ENCODE measurements at places on chromosomes 4 and X.

GRCh38 chr4:5747738-5748375 lies 36.9 kb downstream of the EVC start:
- no peak for DNase-seq

DNA sequence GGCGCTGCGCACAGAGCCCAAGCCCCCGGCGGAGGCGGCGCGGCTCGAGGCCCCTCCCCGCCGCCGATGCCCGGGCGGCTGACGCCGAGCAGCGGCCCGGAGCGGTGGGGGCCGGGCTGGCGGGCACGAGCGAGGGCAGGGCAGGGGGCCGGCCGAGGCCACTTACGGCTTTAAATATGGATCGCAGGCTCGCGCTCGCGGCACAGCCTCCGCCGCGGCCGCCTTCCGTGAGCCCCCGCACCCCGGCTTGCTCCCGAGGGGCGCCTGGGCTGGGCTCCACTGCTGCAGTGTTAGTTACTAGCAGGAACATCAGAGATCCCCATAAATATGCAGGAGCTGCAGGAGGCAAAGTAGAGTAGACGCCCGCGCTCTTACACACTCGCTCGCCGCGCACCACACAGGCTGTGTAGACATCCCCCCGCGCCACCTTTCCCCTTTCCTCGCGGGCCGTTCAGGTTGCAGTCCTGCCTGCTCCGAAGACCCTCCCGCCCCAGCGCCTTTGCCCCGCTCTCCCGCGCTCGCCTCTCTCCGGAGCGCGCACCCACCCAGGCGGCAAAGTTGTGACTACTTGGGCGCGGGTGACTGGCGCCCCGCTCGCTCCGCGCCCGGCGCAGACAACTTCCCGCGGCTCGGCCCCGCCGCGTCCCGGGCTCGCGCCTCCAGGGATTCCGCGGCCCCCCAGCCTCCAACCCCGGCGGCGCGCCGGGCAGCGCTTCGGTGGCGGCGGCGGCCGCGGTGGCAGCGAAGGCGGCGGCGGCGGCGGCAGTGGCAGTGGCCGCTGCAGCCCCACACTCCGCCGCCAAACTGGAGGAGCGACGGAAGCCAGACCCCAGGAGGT lies 152.0 kb upstream of the SLC4A4 start:
- no peak for DNase-seq

GRCh38 chr4:62550121-62550520 lies 1350.0 kb downstream of the ADGRL3 start:
- DNase-seq = no peak

DNA sequence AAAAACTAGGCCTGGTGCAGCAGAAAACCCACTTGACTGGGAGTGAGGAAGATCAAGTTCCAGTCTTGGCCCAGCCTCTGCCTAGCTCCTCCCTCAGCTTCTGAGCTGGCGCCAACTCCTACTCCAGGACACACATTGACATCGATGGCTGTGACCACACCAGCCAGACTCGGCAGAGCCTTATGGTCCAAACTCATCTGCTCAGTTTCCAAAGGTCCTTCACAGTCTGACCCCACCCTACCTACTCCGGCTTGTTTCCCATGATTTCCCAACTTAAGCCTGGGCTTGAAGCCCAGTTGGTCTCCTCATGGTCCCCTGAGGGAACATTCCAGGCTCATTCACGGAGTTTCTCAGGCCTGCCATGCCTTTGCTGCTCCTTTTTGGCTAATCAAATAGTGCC lies 10.1 kb downstream of the ELF4 start:
- no peak for DNase-seq

GRCh38 chrX:31099536-31100090 lies 27.8 kb upstream of the FTHL17 start:
- DNase-seq = no peak

GRCh38 chr4:25165916-25166315 lies 5.7 kb upstream of the SEPSECS start:
- DNase-seq = no peak

DNA sequence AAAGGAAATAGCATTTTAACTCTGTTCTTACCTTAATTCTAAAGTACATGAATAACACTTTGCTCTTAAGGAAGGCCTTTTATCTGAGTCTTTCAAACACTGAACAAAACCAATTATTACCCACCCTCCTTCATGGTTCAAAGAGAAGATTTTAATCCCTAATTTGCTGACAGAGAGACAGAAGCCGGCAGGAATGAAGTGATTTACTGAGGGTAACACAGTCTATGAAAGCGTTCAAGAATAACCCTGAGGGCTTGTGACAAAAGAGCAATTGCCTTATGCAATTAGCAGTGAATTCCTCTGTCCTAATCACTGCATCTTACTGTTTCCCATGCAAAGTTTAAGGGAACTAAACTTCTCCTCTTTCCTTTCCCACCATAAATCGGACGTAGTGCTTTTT lies 144.1 kb downstream of the PACRGL start:
- no peak for DNase-seq

- DNase-seq = no peak
These were observed 2.7 kb downstream of the BCOR start for GRCh38 chrX:40094900-40095582.

DNA sequence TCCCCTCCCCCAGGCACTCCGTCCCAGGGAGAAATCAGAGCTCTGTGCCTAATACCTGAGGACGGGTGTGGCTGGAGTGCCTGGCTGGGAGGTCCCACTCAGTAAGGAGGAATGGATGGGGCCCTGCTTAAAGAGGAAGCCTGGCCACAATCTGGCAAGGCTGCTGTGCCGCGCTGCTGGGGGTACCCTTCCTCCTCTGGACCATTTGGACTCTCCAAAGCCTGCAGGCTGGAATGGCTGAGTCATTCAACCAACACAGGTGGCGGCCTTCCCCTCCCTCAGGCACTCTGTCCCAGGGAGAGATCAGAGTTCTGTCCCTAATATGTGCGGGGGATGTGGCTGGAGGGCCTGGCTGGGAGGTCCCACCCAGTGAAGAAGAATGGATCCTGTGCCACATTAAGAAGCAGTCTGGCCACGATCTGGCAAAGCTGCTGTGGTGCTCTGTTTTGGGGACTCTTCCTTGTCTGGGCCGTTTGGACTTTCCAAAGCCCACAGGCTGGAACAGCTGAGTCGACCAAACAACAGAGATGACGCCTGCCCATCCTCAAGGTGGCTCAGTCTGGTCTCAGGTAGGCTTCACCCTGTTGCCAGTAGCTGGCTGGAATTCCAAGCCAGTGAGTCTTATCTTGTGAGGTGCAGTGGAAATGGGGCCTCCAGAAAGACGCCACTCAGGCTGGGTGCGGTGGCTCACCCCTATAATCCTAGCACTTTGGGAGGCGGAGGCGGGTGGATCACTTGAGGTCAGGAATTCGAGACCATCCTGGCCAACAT lies 127.3 kb upstream of the HUWE1 start:
- no peak for DNase-seq

GRCh38 chr4:4502694-4503311 lies 39.0 kb downstream of the STX18 start:
- no peak for DNase-seq

GRCh38 chr4:100960232-100960631 lies 387.1 kb downstream of the PPP3CA start:
- DNase-seq = no peak

DNA sequence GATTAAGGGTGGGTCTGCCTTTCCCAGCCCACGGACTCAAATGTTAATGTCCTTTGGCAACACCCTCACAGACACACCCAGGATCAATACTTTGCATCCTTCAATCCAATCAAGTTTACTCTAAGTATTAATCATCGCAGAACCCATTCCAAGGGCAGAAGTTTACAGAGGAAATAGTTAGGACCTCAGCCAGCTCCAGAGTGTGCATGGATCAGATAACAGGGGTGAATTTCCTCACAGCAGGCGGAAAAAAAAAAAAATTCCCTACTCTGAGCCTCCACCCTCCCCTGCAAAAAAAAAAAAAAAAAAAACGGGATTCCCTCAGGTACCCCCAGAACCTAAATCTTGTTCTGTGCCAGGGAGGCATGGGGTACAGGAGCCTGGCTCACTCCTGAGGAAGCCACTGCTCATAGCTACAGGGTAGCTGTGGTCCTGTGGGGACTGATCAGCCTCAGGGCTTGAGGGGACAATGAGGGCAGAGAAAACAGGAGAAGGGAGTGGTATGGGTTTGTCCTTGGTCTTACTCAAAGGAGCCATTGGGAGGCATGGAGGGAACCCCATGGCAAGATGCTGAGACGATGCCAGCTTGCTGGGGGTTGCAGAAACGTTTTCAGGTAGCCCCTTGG lies 113.0 kb downstream of the DHRSX start:
- no peak for DNase-seq

GRCh38 chrX:142084611-142085010 lies 120.5 kb downstream of the MAGEC2 start:
- no peak for DNase-seq

DNA sequence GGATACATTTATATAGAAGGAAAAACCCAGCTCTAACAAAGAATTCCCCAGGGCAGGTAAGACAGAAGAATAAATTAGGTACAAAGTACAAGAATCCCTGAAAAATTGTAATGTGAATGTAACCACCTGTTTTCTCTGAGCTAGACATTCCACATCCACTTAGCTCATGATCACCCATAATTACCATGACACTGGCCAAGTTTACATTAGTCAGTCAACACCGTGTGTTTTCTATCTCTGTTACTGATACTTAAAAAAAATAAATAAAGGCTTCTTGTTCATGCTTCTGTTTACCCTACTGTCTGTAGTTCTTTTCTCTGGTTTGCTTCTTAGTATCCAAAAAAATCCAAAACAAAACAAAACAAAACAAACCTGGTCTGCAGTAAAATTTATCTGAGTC lies 66.0 kb downstream of the CBLL2 start:
- DNase-seq = no peak

DNA sequence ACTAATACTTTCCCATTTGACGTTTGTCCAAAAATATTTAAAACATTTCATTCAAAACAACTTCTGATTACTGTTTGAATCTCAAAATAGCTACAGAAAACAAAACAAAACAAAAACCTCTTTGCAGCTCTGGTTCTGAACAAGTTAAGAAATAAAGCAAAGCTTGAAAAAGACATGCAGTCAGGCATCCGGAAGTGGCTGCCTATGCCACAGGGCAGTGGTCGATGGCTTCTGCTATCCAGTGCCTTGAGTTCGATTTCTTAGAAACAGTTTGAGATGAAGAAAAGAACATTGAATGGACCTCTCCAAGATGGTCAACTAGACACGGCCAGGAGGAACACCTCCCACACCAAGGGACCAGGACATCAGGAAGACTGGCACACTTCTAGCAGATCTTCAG lies 125.3 kb downstream of the SCFD2 start:
- no peak for DNase-seq

DNA sequence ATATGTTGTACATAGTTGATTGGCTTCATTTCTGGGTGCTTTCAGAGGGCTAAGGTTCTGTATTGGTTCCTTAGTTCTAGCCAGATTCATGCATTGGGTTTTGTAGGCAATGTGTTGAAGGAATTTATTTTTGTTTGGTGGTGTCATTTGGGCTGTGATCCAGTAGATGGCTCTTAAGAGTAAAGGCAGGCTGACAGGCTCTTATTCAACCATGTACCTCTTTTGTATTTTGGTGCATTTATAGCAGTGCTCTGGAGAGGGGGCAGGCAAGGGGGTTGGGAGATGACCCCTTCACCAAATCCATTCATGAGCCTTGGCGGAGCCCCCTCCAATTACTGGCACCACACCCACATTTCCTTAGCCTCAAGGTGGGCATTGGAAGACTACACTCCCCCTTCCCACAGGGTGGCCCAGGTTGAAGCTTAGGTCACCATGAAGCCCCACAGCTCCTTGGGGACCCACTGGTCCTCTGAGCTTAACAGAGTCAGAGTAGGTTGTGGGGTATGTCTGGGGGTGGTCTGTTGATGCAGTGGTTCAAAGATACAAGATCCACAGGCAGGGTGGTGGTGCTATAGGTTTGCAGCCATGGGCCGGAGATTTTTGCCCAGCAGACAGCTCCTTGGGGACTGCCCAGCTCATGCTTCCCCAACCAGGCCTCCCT lies 143.0 kb upstream of the GNPDA2 start:
- no peak for DNase-seq

DNA sequence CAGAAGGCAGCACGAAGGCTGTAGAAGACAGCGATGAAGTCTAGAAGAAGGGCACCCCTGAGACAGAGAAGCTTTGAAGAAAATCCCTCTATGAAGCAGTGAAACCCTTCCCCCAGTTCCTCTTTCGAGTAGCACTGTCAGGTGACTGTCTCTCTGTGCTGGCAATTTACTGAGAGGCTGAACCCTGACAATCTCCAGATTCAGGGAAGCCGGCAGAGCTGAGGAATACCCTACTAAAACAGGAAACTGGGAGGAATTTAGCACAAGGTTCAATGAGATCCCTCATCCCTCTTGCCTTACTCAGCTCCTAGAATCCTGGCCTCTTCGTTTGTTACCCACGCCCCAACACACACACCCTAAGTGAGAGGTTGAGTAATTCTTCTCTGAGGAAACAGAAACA lies 239.7 kb upstream of the NOCT start:
- no peak for DNase-seq

DNA sequence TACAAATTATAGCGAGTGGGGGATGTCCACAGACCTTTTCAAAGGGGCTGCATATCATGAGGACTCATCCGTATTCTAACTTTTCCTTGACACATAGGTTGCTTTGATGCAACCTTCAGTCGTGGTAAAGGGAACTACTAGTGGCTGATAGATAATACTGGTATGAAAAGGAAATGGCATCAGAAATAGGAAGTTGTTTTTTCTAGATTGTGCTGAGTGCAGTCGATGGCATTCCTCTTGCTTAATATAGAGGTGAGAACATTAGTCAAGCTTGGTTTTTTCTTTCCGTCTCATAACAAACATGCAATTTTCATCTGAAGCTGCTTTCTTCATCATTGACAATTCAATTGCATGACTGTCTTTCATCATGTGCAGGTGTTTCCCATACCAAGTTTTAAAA lies 16.6 kb downstream of the ENPEP start:
- DNase-seq = no peak

DNA sequence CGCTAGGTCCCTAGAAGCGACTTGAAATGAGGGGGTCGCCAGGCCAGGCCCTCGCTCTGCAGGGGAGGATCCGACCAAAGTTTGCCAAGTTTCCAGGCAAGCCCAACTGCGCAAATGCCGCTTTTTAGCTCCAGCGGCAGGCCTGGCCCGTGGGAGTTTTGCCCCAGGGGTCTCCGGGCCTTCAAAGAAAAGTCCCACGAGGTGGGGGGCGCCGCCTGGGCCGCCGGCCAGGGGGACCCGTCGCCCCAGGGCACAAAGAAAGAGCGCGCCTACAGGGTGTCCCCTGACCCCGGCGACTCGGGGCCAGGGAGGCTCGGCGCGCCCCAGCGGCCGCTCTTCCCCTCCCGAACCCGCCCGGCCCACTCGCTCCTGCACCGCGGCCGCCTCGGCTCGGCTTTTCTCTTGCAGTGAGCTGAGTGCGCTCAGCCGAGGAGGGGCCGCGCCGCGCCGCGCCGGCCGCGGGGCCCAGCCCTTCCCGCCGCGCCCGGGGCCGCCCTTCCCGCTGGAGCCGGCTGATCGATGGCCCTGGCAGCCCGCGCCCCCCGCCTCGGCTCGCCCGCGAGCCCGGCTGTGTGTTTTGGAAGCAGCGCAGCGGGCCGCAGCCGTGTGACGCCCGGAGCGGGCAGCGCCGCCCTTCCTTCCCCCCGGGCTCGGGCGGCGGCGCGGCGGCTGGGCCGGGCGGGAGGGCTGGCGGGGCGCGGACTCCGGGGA lies 754 bp upstream of the KLF3 start:
- DNase-seq = no peak

GRCh38 chr4:54902271-54902670 lies 223.1 kb downstream of the KDR start:
- no peak for DNase-seq

GRCh38 chr4:26050212-26050643 lies 136.2 kb downstream of the SMIM20 start:
- no peak for DNase-seq

Measured in stimulated activated CD8-positive, alpha-beta memory T cell treated with anti-CD3 and anti-CD28 coated beads, Interleukin-7, amount 100 ng/mL, for 1 hour (primary cell).